ENCODE measurements at places on chromosomes 3 and 15. TPM values are rescaled to one million over a fixed set of nuclear protein-coding genes. Genes with fewer than 3 reads are reported as not detected.

- no peak for DNase-seq
These were observed 65.9 kb upstream of the PLXND1 start for GRCh38 chr3:129672412-129672811.

DNA sequence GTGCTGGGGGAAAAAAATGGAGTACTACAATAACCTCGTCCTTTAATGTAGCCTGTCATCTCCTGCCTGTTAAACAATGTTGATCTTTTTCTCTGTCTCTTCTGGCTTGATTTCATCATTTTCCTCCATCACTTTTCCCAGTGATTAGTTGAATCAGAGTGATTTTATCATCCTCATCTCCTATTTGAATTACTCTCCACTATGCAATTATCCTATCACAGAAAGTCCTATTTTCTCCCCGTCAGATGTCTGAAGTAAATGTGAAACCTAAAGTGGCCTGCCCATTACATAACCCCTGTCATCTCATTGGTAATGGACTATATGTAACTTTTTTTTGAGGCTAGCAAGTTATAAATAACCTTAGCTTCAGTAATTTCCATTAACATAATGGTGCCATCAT, 201.8 kb downstream of the CACNA2D3 start:
- no peak for DNase-seq

GRCh38 chr3:164848923-164849322, 229.4 kb downstream of the SI start:
- DNase-seq: no peak

Gene NR1I2
- total RNA-seq: 0.62 TPM

GRCh38 chr3:168096210-168096652, 507 bp upstream of the GOLIM4 start:
- no peak for DNase-seq

Gene HCN4
- not detected for total RNA-seq

- no peak for DNase-seq
These were observed 303.0 kb upstream of the TPRG1 start for GRCh38 chr3:188868803-188869202.

- DNase-seq: no peak
These were observed 183.1 kb downstream of the CHST2 start for GRCh38 chr3:143302638-143303171.

GRCh38 chr15:65338366-65338765, 33.9 kb downstream of the RNU5B-1 start:
- DNase-seq: no peak

DNA sequence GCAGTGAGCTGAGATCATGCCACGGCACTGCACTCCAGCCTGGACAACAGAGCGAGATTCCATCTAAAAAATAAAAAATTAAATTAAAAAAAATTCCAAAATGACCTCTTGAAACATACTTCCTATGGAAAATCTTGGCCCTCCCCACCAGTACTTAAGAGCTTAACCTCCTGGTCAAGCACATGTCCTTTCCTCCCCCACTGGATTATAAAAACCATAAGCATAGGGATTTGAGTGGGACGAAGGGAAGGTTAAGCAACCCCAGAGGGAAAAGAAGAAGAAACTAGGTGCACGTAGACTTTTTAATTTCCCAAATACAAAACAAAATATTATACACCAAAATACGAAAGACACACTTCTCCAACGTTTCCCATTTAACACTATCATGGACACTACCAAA, 25.3 kb downstream of the SLC4A7 start:
- DNase-seq: no peak

DNA sequence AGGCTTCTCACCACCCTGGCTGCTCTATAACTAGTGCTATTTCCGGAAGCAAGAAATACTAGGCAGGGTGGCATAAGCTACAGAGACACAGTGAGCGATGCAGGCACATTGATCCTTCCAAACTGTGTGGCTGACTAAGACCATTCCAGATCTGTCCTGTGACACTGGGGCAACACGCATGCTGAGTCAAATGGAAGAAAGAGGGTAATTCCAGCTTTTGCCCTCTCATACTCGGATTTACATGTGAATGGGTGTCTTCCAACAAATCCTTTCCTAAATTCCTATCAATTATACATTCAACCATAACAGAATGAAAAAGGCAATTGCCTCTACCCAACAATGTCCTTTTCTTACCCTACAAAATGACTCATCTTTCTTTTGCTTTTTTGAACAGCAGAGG, 5.1 kb downstream of the FSIP1 start:
- DNase-seq: no peak

Gene RASL12
- 17.4 TPM for total RNA-seq

GRCh38 chr15:50797926-50798325, 32.4 kb upstream of the SPPL2A start:
- no peak for DNase-seq

DNA sequence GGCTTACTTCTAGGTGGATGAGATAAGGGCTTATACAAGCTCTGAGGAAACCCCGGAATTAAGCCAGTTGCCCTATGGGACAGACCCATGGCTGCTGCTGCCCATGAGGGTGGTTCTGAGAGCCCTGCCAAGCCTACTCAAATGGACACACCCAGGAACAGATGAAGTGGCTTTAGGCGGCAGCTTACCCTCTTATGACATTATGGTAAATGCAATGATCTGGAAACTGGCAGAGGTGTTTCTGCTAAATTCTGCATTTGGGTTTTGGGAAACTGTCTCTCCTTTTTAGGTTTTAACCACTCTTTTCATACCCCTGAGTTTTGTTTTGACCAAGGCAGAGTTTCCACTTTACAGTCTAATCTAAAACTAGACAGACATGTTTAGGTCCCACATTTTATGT, 9.0 kb upstream of the ZBED2 start:
- no peak for DNase-seq

GRCh38 chr15:39564972-39565665, 15.8 kb upstream of the THBS1 start:
- no peak for DNase-seq

DNA sequence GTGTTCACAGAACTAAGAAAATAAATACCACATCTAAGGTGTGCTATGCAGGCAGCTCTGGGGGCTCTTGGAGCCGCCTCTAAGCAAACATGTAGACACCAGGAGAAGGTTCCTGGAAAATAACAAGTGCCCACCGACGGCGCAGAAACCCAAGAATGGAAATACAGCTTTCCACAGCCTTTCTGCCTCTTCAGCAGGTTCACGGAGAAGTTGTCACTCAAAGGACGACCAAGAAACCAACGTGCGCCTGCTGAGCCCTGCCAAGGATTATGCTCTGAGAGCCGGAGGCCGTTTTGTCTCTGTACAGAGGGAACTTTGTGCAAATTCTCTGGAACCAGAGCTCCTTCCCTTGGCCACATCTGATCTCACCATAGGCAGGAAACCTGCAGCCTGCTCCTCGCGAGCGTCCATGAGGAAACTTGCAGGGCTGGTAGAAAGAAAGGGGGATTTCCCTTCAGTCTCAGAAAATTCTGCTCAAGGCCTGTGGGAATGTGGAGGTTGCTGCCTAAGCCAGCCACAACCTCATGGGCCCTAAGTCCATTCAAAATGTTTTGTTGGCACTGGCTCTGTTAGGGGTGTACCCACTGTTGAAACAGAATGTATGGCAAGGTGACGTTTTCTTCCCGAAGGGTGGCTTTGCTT, 40.6 kb upstream of the ETV5 start:
- DNase-seq: no peak

GRCh38 chr3:134333522-134334181, 40.6 kb downstream of the AMOTL2 start:
- no peak for DNase-seq

DNA sequence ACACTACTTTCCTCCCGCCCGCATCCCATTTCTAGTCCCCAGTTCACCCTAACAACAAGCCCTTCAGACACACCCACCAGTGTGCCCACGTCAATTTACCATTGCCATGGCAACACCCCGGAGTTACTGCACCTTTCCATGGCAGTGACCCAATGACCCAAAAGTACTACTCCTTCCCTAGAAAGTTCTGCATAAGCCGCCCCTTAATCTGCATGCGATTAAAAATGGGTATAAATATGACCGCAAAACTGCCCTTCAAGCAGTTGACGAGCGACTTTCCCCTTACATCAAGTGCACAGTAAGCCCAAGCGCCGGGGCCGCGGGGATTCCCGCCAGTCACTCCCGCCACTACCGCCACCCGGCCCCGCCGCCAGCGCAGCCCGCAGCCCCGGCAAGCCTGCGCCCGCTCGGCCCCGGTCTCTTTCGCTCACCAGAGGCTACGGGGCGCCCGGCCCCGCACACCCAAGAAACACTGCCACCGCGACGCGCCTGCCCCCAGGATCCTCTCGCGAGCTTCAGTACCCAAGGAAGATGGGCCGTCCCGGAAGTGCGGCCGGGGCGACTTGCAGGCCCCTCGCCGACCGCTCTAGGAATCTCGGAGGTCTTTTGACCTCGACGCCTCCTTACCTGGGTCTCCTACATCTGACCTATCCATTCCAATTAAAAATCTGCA, 27.2 kb upstream of the ZNF502 start:
- DNase-seq: peak; percentile 71
